ENCODE measurements at places on chromosomes 12 and 14. TPM values are rescaled to one million over a fixed set of nuclear protein-coding genes. Genes with fewer than 3 reads are reported as not detected.
A peak's percentile ranks its signal among the peaks of the same experiment; 100 is the strongest.

GALNT16 gene
- 4.1 TPM for total RNA-seq

BICDL1 gene
- 26.7 TPM for total RNA-seq

CLECL1 gene
- 0.69 TPM for total RNA-seq

RAD51B gene
- total RNA-seq, result 18.5 TPM

RNF10 gene
- 195 TPM for total RNA-seq

ACTN1 gene
- total RNA-seq, result 460 TPM

GRCh38 chr12:52185400-52185967, 6.3 kb downstream of the KRT80 start:
- no peak for DNase-seq

GRCh38 chr14:50901361-50901760, 29.5 kb downstream of the ABHD12B start:
- DNase-seq, result no peak

GRCh38 chr12:2306012-2306411, 253.2 kb downstream of the CACNA1C start:
- DNase-seq, result no peak

DNA sequence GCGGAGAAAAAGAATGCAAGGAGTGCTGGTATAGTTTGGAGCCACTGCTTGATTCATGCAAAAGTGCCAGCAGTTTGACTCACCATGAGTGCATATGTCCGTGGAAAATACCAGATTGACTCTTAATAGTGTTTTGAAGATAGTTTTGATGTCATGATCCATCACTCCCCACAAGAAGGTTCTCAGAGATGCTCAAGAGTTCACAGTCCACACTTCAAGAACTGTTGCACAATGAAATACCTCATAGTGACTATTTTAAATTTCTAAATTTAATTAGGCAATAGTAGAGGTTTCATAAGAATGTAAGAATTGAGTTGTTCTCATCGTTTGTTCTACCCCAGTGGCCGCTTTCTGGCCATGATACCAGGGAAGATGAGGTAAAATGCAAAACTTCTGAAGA, 286.6 kb upstream of the RGS6 start:
- DNase-seq, result no peak

- no peak for DNase-seq
Observed at GRCh38 chr12:85356596-85357385, 76.8 kb downstream of the ALX1 start.

DNA sequence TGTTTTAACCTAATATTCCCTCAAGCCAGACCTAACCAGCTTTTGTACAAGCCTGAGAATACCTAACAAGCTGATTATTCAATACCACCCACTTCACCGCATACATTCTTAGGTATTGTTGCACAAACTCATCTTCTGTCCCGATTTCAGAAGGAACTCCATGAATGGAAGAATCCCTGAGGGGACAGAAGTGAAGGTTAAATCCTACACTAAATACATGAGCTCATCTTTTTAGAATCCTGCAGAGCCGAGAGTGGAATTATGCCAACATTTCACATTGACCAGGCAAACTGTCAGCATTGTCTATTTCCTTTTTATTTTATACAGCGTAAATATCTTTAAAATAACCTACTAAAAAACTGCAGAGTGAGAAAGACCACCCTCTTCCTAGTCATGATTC, 140.7 kb upstream of the PRICKLE1 start:
- DNase-seq, result no peak

DNA sequence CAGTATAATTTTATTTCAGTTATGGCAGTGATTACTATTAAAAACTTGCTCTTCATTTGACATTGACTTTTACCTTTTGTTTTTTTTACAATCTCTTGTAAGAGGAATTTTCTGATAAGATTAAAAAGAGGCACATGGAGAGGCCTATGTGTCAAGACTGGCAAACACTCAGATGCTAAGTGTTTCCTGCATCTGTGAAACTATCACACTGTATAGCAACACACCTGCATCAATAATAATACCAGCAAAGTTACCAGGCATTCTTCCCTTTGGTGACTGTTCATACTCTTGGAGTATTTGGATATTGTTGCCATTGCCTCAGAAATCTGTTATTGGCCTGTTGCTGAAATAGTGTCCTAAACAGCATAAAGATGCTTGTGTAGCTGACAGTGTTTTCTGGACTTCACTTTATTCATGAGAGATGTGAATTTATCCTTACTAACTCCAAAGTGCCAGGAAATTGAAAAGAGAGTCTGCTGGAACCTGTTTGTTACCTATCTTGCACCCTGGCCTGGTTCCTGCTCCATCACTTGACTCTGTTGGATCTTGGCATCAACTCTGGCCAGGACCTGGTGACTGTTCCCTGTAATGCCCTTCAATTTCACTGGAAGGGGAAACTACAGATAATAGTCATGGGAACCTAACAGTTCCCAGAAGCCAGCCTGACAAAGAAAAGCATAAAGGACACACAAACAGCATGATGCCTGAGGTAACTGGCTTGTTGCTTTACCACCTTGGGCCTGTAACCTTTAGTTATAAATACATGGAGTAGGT, 19.8 kb downstream of the SLC16A7 start:
- no peak for DNase-seq

DNA sequence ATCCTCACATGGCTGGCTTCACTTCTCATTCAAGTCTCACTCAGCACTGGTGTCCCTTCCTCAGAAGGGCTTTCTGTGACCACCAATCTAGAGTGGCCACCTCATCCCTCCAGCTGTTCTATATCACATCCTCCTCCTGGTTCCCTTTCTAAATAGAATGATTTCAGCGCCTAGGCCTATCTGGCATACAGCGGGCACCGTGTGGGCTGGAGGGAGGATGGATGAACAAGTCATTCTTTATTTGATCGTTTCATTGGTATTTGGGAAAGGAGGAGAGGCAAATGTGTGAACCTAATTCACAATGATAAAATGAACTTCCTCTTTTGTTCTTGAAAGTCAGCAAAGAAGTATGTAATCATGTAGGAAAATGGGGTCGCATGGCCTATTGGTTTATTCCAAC, 394.2 kb downstream of the DPF3 start:
- DNase-seq, result no peak

DNA sequence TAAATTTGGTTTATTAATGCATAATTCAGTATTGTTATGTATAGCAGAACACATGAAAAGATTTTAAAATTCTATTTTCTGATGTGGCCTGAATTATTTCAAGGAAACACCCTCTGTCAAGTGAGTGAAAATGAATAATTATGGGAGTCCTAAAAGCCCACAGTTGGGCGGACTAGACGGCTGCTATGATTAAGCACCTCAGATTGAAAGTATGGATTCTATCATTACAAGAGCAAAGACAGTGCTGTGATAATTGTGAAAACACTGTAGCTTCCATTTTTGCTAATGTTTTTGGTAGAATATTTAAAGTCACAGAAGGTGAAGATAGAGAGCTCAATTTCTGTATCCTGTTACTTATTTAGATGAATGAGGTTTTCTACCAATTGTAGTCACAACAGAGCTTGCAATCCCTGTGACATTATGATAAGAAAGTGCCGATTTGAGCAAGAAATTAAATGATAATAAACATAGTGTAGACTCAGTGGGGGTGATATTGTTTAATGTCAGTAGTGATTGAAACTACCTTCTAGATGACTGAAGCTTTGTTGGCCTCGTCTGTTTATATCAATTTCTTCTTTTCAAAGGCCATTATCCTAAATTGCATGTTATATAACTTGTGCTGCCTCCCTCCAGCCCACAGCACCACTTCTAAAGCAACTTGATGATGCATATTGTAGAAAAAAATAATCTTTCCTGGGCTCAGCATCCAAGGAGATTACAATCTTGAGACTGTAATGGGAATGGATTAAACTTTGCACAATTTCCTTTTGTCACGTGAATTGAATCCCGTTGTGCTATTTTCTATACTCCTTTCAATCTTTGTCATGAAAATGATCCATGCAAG, 359.8 kb downstream of the BTG1 start:
- no peak for DNase-seq

GRCh38 chr12:54047160-54047963, 6.3 kb upstream of the HOXC4 start:
- no peak for DNase-seq

- no peak for DNase-seq
Observed at GRCh38 chr14:60656686-60657455, 7.6 kb upstream of the SIX1 start.

DNA sequence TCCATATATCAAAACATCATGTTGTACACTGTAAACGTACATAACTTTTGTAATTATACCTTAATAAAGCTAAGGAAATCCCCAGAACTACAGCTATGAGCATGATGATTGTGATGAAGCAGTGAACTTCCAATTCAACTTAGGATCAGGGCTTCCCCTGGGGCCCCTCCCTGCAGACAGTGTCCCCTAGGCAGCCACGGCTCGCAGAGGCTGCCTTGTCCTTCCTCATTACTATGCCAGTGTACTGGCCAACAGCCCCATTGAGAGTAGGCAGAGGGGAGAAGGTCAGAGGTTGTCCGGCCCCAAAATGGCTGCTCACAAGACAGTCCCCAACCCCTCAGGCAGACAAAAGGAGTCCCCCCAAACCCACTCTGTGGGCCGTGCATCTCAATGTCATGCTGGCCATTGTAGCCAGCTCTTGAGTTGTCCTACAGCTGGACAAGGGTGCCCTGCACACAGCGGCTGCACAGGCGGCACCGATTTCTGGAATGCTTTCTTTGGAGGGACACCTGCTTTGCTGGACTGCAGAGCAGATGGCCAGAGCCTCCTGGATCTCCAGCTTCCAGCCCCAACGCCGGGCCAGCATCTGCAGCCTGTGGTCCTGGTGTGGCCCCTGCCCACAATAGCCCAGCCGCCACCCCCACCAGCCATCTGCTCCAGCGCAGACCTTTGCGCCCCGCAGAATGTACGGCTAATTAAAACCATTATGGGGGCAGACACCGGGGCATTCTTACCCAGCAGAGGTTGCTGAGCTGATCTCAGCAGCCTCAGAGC, 46.1 kb downstream of the NIN start:
- no peak for DNase-seq

DNA sequence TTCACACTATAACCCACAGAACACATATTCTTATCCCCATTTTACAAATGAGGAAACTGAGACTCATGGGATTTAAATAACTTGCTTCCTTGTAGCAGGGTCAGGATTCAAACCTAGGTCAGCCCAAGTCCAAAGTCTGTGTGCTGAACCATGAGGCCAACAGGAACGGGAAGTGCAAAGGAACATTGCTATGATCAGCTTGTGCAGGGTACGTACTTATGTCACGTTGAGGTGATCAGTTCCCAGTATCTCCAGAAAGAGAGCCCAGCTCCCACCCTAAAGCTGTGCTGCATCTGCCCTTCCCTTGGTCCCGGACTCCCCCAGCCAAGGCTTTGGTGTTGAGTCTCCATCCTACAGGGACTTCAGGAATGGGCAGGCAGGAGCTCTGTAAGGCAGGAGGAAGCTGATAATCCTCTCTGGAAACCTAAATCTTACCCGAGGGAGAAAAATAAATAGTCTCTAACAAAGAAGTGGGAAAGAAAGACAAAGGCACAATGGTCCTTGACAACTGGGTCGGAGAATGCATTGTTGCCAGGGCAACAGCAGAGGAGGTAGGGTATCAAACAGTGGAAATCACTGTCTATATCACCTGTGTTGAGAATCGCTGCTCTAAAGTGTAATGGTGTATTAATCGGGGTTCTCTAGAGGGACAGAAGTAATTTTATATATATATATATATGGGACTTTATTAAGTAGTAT, 82.5 kb upstream of the FICD start:
- no peak for DNase-seq

GRCh38 chr12:4784404-4785054, 64.3 kb downstream of the GALNT8 start:
- DNase-seq, result no peak

GRCh38 chr14:75854111-75854799, 127.5 kb downstream of the TGFB3 start:
- DNase-seq, result no peak

- DNase-seq, result no peak
Observed at GRCh38 chr12:8088574-8088973, 6.5 kb downstream of the NECAP1 start.

GRCh38 chr12:79895071-79895470, 39.8 kb downstream of the PPP1R12A start:
- DNase-seq, result no peak

DNA sequence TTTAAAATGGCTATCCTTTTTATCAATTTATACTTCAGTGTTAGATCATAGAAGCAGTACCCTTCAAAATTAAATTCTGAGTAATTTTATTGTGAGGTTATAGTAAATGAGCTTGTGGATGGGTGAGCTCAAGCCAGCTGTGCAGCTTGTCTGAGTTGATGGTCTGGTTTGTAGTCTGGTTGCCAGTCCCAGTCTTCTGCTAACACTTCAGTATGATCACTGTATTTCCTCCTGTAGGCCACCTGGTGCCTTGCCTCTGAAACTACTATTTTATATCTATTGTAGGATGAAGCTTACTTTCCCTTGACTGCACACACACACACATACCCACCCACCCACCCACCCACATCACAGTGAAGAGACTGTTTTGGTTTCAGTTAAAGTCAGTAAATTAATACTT, 496.4 kb downstream of the PCNX1 start:
- DNase-seq, result peak; percentile 16

GRCh38 chr14:102811254-102811963, 34.2 kb downstream of the TRAF3 start:
- DNase-seq, result no peak

DNA sequence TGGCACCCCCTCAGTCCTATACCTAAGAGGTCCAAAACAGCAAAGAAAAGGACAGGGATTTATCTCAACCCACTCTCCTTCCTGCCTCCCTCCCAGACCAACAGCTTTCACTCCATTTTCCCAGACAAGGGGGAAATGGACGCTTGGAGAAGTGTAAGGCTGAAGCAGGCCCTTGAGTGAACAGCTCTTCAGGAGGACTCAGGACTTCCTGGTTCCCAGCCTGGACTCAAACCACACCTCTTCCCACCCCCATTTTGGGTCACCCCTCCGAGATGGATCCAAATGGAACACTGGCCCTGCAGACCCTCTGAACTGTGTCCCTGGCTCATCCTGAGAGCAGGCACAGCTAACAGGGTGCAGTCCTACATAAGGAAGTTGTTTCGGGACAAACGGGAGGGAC, 2.7 kb downstream of the KMT2D start:
- DNase-seq, result no peak

DNA sequence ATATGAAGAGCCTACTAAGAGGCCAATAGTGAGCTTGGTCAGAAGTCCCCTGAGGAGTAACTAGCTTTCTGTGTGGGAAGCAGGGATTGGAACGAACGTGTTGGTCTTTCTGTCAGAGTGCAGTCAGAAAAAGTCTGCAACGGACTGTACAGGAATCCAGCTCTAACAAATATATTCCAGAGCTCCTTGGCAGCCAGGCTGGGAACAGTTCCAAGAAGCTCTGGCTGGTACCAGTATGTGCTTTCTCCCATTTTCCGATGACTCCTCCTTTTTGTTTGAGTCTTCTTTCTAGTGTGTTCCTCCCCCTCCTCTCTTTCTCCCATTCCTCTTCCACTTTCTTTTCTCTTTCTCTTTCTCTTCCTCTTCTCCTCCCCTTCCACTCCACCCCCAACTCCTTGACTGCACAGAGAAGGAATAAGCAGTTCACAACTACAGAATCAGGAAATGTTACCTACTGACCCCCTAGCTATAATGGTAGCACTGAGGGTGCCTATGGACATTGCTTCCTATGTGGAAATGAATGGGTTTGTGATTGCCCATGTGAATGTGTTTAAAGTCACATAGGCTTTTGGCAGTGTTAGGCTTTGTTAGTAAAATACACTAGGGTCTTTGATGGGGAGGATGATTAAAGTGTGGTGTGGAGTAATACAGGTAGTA, 59.9 kb downstream of the TTLL5 start:
- DNase-seq, result peak; percentile 83
